CD4-positive, alpha-beta T cell treated with Interleukin-2 at 100 ng/mL for 4 hours (primary cell): ENCODE measurements at places on chromosomes 1 and 21.

DNA sequence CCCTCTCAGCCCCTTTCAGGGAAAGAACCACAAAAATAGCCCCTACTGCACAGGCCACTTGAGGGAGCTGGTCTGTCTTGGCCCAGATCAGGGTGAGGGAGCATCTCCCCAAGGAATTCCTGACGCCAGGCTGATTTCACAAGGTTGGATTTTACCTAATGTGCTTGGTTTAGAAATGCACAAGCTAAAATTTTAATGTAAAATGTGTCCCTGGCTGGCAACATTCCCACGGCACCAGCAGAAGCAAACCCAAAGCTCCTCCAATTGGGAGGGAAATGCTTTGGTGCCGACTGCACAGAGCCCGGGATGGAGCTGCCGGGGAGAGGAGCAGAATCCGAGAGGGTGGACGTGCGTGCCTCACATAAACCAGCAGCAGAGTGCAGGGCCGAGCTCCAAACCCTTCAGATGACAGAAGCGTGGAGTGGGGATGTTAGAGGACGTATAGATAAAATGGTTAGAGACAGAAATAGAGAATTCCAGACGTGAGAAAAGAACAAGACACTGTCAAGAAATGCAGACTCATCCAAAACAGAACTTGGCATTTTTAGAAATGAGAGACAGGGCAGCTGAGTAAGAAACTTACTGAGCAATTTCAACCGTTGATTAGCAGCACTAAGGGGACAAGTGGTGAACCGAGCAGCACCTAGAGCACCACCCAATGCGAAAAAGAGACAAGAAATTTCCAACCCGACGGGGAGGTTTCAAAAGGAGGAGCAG is 41.6 kb upstream of the TMEM52 start:
- no peak for DNase-seq

GRCh38 chr1:19559641-19560040 is 74.3 kb upstream of the CAPZB start:
- DNase-seq = no peak

DNA sequence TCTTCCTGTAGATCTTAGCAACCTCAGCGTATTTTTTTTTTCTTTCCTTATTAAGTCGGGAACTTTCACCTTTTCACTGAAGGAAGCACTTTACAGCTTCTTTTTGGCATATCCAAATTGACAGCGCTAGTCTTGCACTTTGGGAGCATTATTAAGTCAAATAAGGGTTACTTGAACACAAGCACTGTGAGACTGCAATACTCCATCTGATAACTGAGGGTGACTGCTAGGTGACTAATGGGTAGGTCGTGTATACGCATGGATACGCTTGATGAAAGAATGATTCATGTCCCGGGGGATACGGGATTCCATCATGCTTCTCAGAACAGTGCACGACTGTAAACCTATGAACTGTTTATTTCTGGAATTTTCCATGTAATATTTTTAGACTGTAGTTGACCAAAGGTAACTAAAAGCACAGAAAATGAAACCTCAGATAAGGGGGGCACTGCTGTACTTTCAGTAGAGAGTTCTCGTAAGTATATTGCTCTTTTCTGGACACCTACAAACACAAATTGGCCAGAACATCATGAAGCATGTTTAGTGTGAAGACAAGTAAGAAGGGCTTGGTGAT is 364.7 kb downstream of the SMYD3 start:
- DNase-seq = no peak

- DNase-seq = no peak
Observed at GRCh38 chr1:76905876-76906595, 38.8 kb downstream of the ST6GALNAC5 start.

GRCh38 chr1:89945852-89946476 is 48.9 kb upstream of the ZNF326 start:
- DNase-seq = no peak

DNA sequence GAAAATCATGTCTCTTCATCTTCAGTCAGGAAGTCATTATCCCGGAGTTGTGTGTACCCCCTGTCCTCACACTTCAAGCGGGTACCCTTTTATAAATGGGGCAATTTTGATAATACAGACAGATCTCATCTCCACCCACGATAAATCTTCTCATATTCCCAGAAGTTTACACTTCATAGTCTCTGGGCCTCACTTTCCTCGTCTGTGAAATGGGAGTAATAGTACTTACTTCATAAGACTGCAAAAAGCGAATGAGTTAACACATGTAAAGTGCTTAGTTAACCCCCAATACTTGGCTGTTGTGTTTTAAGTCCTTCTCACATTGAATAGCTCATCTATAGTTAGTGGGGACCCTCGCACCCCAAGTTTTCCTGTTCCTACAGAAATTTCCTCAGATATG is 820 bp downstream of the NUP210L start:
- no peak for DNase-seq
